ENCODE measurements at places on chromosomes 6 and 20.

- DNase-seq = peak; percentile 78
Measured at GRCh38 chr6:14542670-14543366, 425.2 kb downstream of the CD83 start.

DNA sequence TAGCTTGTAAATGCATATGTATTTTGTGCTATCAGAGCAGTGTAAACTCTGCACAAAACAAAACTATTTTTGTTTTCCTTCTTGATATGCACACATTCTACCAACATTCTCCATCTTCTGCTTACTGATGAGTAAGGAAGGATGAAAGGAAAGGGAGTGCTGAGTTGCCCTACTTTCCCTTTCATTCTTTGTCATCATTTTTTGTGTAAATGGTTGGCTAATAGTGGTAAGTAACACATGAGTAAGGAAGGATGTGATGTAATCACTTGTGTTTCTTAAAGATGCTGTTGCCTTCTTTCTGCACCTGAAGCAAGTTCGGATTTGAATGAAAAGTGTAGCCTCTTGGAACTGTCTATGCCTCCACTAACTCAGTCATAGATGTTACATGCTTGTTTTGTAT is 4.6 kb upstream of the REV3L start:
- DNase-seq = peak; percentile 31

DNA sequence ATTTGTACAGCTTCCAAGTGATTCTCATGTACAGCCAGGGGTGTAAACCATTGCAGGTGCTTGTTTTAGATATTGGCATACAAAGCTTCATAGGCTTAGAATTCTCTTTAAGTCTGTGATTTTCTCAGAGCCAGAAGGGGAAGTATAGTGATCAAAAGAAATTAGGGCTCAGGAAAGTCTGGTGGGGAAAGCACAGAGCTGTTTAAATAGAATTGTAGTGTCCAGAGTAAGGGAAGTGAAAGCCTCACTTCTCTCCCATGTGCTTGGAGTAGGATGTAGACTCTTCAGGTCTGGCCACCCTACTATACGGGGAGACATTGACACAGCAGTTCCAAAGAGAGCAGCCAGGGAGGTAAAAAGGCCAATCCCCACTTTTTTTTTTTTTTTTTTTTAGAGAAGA is 10.4 kb downstream of the GCNT2 start:
- DNase-seq = no peak

GRCh38 chr6:27518881-27519795 is 46.2 kb upstream of the ZNF184 start:
- DNase-seq = peak; percentile 75

All from AG08395 (cell line).